Upper lobe of right lung (tissue), 1 donor: ENCODE measurements at places on chromosomes 3 and 15. TPM values are rescaled to one million over a fixed set of nuclear protein-coding genes. Genes with fewer than 3 reads are reported as not detected.

DNA sequence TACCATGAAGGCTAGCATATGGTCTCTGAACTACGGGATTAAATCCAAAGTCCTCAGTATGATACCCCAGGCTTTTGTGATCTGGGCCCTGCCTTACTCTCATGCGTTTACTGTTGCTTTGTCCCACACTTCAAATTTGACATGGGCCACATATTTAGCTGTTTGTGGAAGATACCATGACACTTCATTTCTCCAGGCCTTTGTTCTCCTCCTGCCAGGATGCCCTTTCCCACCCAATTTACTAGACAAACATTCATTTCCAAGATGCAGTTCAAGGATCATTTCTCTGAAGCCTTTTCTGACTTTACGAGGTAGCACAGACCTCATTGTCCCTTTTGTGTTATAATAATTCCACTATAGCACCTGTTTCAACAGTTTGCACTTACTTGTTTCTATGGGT lies 2.2 kb upstream of the OXSM start:
- no peak for DNase-seq

GRCh38 chr3:72595927-72596610 lies 252.2 kb downstream of the SHQ1 start:
- no peak for DNase-seq

DNA sequence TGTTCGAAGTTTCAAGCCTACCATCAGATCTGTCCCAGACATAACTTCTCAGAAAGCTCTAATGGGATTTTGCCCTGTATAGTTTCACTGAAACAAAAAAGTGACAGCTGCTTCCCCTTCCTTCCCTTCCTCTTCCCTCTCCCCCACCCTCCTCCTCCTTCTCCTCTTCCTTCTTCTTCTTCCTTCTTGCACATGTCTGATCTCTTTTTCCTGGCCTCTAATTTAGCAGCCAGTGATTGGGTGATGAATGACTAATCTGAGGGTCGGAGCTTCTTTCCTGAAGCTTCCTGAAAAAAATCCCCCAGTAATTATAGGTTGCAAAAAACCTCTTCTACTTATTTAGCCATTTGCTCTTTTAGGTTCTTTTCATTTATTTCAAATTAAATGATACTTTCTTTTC lies 168.7 kb downstream of the POTEB3 start:
- no peak for DNase-seq

GRCh38 chr3:128075522-128076482 lies 23.6 kb downstream of the SEC61A1 start:
- DNase-seq = peak; percentile 95

Gene ARPP21
- total RNA-seq = not detected

Gene C3orf38
- 18.1 TPM for total RNA-seq
